ENCODE measurements at places on chromosomes 7 and 10. TPM values are rescaled to one million over a fixed set of nuclear protein-coding genes. Genes with fewer than 3 reads are reported as not detected.

CFAP58 gene
- total RNA-seq, result 1.6 TPM

SORCS3 gene
- total RNA-seq, result not detected

TPST1 gene
- total RNA-seq, result 36.8 TPM

- peak; percentile 54 for DNase-seq
These were observed 6.2 kb downstream of the AVL9 start for GRCh38 chr7:32501522-32501921.

GRCh38 chr7:19920166-19920565 lies 146.7 kb upstream of the TMEM196 start:
- no peak for DNase-seq

GRCh38 chr10:61478621-61479312 lies 25.6 kb upstream of the TMEM26 start:
- DNase-seq, result no peak

DNA sequence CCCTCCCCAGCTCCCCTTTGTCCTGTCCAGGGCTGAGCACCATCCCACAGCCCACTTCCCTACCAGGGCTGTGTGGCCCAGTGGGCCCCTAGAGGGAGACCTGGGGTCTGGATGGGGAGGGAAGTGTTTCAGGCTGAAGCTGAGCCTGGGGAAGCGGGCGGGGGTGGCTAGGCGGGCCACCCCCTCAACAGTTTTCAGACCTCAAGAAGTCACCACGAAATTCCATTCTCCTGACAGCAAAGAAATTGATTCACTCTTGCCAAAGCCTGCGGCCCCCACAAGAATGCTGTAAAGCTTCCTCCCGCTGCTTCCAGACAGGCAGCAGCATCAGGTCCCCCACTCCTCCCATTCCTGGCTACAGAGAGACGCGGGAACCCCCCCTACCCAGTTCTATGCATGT lies 2.5 kb upstream of the LFNG start:
- DNase-seq, result peak; percentile 76

CPN1 gene
- total RNA-seq, result not detected

GRCh38 chr7:42262964-42263363 lies 26.0 kb upstream of the GLI3 start:
- peak; percentile 74 for DNase-seq

- peak; percentile 99 for DNase-seq
These were observed at the start of gene FZD1 for GRCh38 chr7:91264046-91264923. FZD1 (plus strand) TSS chr7:91264433; CDS start chr7:91264881, 448 bp downstream.

LRIT1 gene
- total RNA-seq, result not detected

- peak; percentile 47 for DNase-seq
These were observed 527.8 kb downstream of the LRMDA start for GRCh38 chr10:75959209-75959608.

DNA sequence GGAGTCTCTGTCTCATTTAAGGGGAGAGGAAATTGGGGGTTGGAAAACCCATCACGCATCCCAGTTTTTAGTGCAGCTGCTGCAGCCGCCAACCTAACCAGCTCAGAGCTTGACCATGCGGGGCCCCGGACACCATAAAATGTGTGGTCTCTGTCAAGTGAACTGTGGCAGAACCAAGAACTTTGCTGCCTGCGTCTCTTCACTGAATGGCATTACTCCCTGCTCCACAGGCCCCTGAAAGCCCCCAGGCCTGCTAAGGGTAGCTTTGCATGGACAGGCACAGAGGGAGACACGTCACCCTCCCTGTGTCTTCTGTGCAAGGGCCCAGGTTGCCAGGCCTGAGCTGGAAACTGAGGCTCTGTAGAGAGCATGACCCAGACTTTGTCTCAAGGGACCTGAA lies 144.6 kb upstream of the GPR26 start:
- no peak for DNase-seq

DNA sequence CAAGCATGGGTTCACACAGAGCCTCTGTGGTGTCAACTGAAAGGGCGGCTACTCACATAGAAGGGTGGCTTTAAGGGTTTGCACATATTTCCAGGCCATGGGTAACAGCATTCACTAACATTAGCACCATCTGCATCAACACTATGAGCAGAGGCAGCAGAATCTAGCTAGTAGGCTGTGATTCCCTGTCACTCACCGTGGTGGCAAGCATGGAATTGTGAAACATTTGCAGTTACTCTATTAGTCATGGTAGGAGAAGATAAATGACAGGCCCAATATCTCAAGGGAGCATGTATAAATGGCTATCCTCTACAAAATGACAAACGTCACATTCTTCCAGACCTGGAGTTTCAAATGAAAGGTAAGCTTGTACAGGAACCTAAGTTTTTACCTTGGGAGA lies 32.2 kb upstream of the CUBN start:
- DNase-seq, result no peak

- peak; percentile 77 for DNase-seq
These were observed 180.2 kb upstream of the FZD8 start for GRCh38 chr10:35822316-35822715.

- DNase-seq, result no peak
These were observed 26.2 kb upstream of the SLC29A3 start for GRCh38 chr10:71292624-71293445.

FAM237B gene
- not detected for total RNA-seq

GRCh38 chr10:95254629-95255028 lies 36.2 kb downstream of the PDLIM1 start:
- DNase-seq, result peak; percentile 46

- DNase-seq, result no peak
These were observed 26.1 kb downstream of the INPP5A start for GRCh38 chr10:132563485-132564248.

OR2A12 gene
- not detected for total RNA-seq

DNA sequence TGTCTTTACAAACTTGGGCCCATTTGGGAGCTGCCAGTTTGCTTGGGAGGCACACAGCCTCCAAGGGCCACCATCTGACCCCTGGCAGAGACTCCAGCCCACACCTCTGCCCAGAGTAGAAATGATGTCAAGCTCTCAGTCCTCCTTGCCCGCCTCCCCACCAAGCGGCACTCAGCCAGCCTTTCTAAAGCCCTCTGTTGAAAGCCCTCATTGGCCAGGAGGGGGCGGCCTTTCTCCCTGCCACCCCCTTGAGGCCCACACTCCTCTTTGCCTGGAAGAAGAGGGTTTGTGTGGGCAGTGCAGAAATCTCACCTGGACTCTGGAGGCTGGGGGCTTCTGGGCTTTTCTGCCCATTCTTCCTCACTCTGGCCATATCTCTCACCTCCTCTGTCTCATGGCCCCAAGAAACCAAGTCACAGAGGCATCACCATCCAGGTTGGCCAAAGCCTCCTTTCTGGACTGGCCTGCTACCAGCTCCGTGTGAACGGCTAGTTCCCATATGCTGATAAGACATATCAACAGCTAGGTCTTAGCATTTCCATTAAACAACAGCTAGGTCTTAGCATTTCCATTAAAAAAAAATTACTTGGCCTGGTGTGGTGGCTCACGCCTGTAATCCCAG lies 36.1 kb downstream of the UBTD1 start:
- no peak for DNase-seq

- no peak for DNase-seq
These were observed 301.1 kb downstream of the GFRA1 start for GRCh38 chr10:115971921-115972320.

ACSM6 gene
- total RNA-seq, result not detected

PI4K2A gene
- total RNA-seq, result 74.5 TPM

DNA sequence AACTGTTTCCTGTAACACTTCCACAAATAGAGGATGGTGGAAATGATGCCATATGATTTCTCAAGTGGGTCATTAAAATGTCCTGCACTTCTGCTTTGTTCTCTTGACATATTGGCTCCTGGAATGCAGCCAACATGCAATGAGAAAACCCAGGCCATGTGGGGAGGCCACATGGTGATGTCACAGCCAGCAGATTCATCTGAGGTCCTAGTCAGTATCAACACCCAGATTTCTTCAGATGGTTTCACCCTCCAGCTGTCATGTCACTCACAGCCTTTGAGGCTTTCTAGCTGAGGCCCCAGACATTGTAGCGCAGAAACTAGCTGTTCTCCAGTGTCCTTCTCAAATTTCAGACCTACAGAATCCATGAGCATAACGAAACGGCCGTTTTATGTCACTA lies 102.3 kb upstream of the NUPR2 start:
- DNase-seq, result no peak
